Body of pancreas (tissue), 4 donors: ENCODE measurements at places on chromosomes 7 and 10. TPM values are rescaled to one million over a fixed set of nuclear protein-coding genes. Genes with fewer than 3 reads are reported as not detected.

- peaks cover 26% of the 10 kb centered on the region for H3K4me1 ChIP-seq
- peak within 1 kb of the TSS; percentile 87 for H3K27ac ChIP-seq
- DNase-seq: peak; percentile 66
- H3K36me3 ChIP-seq: no peaks in the 10 kb centered on the region
Observed at GRCh38 chr10:92689663-92690210, at the start of gene HHEX. HHEX (plus strand) TSS chr10:92689955; CDS start chr10:92689987, 32 bp downstream.

- H3K4me1 ChIP-seq: peaks cover 10% of the 10 kb centered on the region
- DNase-seq: peak; percentile 64
- H3K27me3 ChIP-seq: no peaks in the 10 kb centered on the region
- H3K27ac ChIP-seq: peak overlapping the region; percentile 25
- no peak overlapping the region for H3K4me3 ChIP-seq
Observed at GRCh38 chr7:95660023-95660434, 63.7 kb upstream of the PDK4 start.

- no peak for DNase-seq
- H3K36me3 ChIP-seq: no peaks in the 10 kb centered on the region
- no peak overlapping the region for H3K27ac ChIP-seq
- H3K4me1 ChIP-seq: peaks cover 31% of the 10 kb centered on the region
- H3K27me3 ChIP-seq: no peaks in the 10 kb centered on the region
- no peak overlapping the region for H3K4me3 ChIP-seq
Observed at GRCh38 chr10:50545846-50546245, 77.9 kb downstream of the SGMS1 start.

- H3K27me3 ChIP-seq: no peaks in the 10 kb centered on the region
- peaks cover 8% of the 10 kb centered on the region for H3K4me1 ChIP-seq
- peak; percentile 34 for DNase-seq
- peak overlapping the region; percentile 76 for H3K27ac ChIP-seq
- no peaks in the 10 kb centered on the region for H3K36me3 ChIP-seq
Observed at GRCh38 chr7:23012908-23013714, 819 bp downstream of the HYCC1 start.

- no peak overlapping the region for H3K4me3 ChIP-seq
- H3K36me3 ChIP-seq: no peaks in the 10 kb centered on the region
- no peak overlapping the region for H3K27ac ChIP-seq
- no peak for DNase-seq
Observed at GRCh38 chr10:84269162-84269561, 24.3 kb downstream of the RGR start.

- H3K27ac ChIP-seq: no peak overlapping the region
- H3K27me3 ChIP-seq: no peaks in the 10 kb centered on the region
- H3K4me3 ChIP-seq: no peak overlapping the region
- DNase-seq: no peak
- no peaks in the 10 kb centered on the region for H3K36me3 ChIP-seq
Observed at GRCh38 chr10:108132303-108132702, 967.8 kb upstream of the SORCS1 start.

DNA sequence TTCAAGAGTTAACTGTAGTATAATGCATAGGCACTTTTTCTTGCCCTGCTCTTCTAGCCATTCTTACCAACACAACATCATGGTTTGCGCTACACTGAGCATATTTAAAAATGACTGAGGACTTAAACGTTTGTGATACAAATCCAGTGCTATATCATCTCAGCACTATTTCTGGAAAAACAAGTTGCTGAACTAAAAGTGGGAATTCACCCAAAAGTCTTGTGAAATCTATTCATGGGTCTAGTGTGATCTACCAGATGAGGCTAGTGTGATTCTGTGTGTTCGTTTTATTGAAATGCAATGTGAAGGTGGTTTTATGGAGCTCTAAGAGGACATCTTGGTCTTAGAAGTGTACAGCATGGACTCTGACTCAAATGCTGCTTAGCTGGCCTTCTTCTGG, 584.6 kb upstream of the POM121L12 start:
- no peak overlapping the region for H3K27ac ChIP-seq
- no peaks in the 10 kb centered on the region for H3K27me3 ChIP-seq
- no peaks in the 10 kb centered on the region for H3K36me3 ChIP-seq
- no peaks in the 10 kb centered on the region for H3K4me1 ChIP-seq

- no peaks in the 10 kb centered on the region for H3K36me3 ChIP-seq
- DNase-seq: no peak
- H3K27me3 ChIP-seq: no peaks in the 10 kb centered on the region
- H3K27ac ChIP-seq: no peak overlapping the region
Observed at GRCh38 chr7:1846331-1847065, 176.4 kb downstream of the ELFN1 start.

DNA sequence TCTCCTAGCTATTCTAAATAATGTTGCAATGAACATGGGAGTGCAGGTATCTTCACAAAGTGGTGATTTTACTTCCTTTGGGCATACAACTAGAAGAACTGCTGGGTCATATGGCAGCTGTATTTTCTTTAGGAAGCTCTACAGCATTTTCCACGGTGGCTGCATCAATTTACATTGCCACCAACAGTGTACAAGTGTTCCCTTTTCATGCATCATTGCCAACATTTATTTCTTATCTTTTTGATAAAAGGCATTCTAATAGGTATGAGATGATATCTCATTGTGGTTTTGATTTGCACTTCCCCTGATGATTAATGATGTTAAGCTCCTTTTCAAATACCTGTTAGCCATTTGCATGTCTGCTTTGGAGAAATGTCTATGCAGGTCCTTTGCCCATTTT, 52.6 kb downstream of the NT5C2 start:
- peaks cover 10% of the 10 kb centered on the region for H3K4me1 ChIP-seq
- no peaks in the 10 kb centered on the region for H3K36me3 ChIP-seq
- H3K27ac ChIP-seq: no peak overlapping the region
- DNase-seq: no peak

GRCh38 chr10:124743191-124744101, 732 bp downstream of the FAM53B start:
- H3K27me3 ChIP-seq: no peaks in the 10 kb centered on the region
- DNase-seq: peak; percentile 30
- H3K4me1 ChIP-seq: peaks cover 47% of the 10 kb centered on the region
- peak overlapping the region; percentile 75 for H3K27ac ChIP-seq
- peaks cover 2% of the 10 kb centered on the region for H3K36me3 ChIP-seq

- peaks cover 21% of the 10 kb centered on the region for H3K4me1 ChIP-seq
- H3K27ac ChIP-seq: no peak overlapping the region
- H3K27me3 ChIP-seq: no peaks in the 10 kb centered on the region
Observed at GRCh38 chr10:112981553-112981952, 31.5 kb downstream of the TCF7L2 start.

DNA sequence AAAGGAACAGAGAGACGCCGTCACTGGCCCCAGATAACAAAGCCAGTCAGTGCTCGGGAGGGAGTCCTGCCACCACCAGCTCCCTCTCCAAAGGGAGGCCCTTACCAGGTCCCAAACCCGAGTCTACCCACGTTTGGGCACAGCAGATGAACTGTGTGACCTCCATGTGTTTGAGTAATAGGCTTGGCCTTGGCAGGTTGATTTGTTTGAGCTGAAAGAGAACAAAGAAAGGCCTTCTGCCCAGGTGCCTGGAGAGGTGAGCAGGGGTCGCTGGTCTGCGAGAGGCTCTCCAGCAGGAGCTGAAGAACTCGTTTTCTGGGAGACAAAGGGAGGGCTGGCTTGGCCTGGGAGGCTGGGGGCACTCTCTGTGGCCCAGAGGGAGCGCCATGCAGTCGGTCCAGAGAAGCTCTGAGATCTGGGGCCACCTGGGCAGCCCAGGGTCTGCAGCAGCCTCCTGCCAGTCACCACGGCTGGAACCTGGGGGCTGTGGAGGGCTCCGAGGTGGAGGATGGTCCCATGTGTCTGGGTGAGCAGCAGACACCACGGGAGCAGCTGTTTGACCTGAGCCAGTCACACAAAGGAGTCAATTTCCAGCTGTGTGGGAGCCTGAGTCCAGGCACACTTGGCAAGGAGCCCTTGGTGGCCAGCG, 99.7 kb downstream of the PAXIP1 start:
- no peak overlapping the region for H3K27ac ChIP-seq
- no peaks in the 10 kb centered on the region for H3K4me1 ChIP-seq
- DNase-seq: no peak
- H3K4me3 ChIP-seq: no peak overlapping the region
- no peaks in the 10 kb centered on the region for H3K36me3 ChIP-seq

- no peak overlapping the region for H3K27ac ChIP-seq
- H3K27me3 ChIP-seq: no peaks in the 10 kb centered on the region
- H3K4me1 ChIP-seq: no peaks in the 10 kb centered on the region
- no peak overlapping the region for H3K4me3 ChIP-seq
- H3K36me3 ChIP-seq: no peaks in the 10 kb centered on the region
Observed at GRCh38 chr7:158771213-158771834, 58.0 kb downstream of the ESYT2 start.

GRCh38 chr7:77691892-77692491, 4.3 kb upstream of the RSBN1L start:
- peak; percentile 75 for DNase-seq
- H3K27me3 ChIP-seq: no peaks in the 10 kb centered on the region
- H3K36me3 ChIP-seq: no peaks in the 10 kb centered on the region
- peaks cover 68% of the 10 kb centered on the region for H3K4me1 ChIP-seq

DNA sequence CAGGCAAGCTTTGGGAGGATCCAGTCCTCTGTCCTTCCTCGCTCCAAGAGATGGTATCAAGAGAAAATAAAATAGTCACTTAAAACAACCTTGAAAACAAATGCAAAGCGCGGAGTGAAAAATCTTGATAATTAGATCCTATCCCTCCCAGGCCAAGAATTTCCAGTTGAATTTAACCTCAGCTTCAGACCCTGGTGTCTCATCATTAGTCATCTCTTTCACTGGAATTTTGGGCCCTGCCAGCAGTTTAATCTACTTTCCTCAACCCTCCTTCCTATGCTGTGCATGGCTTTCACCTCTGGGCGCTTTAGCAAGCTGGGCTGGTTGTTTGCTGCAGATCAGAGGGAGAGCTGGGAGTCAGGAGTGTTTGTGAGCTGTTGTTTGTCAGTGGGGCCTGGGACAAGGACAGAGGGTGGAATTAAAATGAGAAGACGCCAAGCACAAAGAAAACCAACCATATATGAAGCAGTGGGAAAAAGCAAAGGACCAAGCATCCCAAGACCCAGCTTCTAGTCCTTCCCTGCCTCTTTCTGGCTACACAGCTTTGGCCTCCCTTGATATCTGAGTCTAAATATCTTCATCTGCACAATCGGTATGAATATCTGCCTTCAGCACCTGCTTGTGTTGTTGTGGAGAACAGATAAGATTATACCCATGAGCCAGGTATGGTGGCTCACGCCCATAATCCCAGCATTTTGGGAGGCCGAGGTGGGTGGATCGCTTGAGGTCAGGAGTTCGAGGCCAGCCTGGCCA, 13.5 kb downstream of the MYOF start:
- DNase-seq: no peak
- no peaks in the 10 kb centered on the region for H3K36me3 ChIP-seq
- H3K4me3 ChIP-seq: no peak overlapping the region
- H3K4me1 ChIP-seq: peaks cover 19% of the 10 kb centered on the region
- no peaks in the 10 kb centered on the region for H3K27me3 ChIP-seq

DNA sequence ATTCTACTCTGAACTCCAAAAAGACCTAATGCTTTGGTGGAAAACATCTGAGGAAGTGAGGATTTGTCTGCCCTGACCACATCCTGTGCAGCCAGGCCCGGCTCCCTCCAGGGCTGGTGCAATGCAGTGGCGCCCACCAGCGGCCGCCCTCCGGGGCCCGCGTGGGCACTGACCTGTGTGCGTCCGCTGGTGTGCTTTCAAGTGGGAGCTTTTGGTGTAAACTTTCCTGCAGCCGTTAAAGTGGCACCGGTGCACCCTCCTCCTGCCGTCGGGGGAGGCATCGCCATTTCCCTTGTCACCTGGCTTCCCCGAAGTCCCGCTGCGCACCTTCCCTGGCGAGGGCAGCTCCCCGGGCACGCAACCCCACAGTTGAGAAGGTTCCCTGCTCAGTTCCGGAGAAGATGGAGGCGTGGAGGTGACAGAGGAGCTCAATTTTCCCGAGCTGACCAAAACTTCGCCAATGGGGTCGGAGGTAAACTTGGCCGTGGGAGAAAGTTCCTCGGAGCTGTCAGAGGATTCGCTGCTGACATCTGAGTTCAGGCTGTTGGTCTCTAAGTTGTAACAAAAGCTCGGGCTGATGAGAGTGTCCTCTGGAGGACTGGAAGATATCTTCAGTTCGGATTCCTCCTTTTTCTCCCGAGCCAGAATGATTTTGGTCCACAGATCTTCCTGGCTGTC, 3.4 kb downstream of the KLF6 start:
- H3K27me3 ChIP-seq: no peaks in the 10 kb centered on the region
- H3K27ac ChIP-seq: peak overlapping the region; percentile 100
- peaks cover 63% of the 10 kb centered on the region for H3K4me1 ChIP-seq
- peaks cover 24% of the 10 kb centered on the region for H3K36me3 ChIP-seq

GRCh38 chr7:100827330-100828226, at the start of gene EPHB4:
EPHB4 (minus strand) TSS chr7:100827523; CDS start chr7:100827030, 493 bp downstream.
- no peaks in the 10 kb centered on the region for H3K36me3 ChIP-seq
- H3K4me1 ChIP-seq: peaks cover 63% of the 10 kb centered on the region
- peak within 1 kb of the TSS; percentile 74 for H3K27ac ChIP-seq
- H3K27me3 ChIP-seq: no peaks in the 10 kb centered on the region
- peak; percentile 88 for DNase-seq
- H3K4me3 ChIP-seq: peak within 1 kb of the TSS; percentile 48

DNA sequence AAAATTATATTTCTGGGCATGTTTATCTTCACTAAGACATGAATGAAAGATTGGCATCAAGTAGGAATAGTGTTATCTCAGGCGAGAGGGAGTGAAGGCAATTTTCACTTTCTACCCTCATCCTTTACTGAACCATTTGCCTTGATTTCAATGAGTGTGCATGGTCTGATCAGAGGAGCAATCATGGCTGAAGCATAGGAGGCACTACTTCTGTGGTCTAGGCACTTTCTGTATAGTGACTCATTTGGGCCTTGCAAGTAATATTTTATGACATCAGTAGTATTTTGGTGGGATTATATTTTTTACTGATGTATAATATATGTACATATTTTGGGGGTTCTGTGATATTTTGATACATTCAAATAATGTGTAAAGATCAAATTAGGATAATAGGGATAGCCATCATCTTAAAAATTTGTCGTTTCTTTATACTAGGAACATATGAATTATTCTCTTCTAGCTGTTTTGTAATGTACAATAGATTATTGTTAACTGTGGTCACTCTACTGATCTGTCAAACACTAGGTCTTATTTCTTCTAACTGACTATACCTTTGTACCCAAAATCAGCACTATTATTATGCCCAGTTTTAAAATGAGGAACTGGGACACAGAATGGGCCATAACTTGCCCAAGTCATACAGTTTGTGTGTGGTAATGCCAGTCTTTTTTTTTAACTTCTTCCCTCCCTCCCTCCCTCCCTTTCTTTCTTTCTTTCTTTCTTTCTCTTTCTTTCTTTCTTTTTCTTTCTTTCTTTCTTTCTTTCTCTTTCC, 101.9 kb downstream of the RAB11FIP2 start:
- H3K27me3 ChIP-seq: no peaks in the 10 kb centered on the region
- no peaks in the 10 kb centered on the region for H3K4me1 ChIP-seq
- H3K27ac ChIP-seq: no peak overlapping the region
- H3K4me3 ChIP-seq: no peak overlapping the region
- DNase-seq: no peak

NXPH1 gene
- not detected for total RNA-seq

CRHR2 gene
- 4.7 TPM for total RNA-seq

CABCOCO1 gene
- not detected for total RNA-seq

DOCK1 gene
- total RNA-seq: 34.3 TPM

CPN1 gene
- not detected for total RNA-seq

NPY4R gene
- total RNA-seq: not detected

SPDYE8 gene
- total RNA-seq: not detected
